Karpas-422 (cell line): ENCODE measurements at places on chromosomes 6 and 20.

DNA sequence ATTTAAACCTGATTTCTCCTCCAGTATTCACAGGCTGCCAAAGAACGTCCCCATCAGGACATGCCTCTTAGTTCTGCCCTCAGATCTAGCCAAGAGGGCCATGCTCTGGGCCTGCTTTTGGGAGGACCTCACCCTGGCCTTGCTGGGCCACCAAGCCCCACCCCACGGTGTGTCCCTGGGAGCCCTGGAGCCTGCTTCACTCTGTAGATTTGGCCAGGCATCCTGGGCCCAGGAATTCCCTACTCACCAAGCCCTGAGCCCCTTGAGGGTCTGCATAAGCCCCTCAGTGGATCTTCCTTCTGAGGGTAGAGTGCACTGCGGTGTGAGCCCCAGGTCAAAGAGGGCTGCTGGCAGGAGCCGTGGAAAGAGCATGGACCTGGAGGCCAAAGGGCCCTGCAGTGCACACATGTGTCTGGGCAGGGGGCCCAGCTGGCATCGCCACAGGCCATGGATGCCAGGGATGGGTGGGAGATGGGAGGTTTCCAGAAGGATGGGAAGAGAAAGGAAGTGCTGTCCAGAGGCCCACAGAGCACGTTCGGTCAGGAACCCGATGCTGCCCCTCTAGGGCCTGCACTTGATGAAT lies 98.0 kb downstream of the DACT2 start:
- H3K36me3 ChIP-seq: no peaks in the 10 kb centered on the region
- no peaks in the 10 kb centered on the region for H3K27me3 ChIP-seq
- no peak overlapping the region for H3K4me3 ChIP-seq
- no peaks in the 10 kb centered on the region for H3K4me1 ChIP-seq
- no peak overlapping the region for H3K27ac ChIP-seq

GRCh38 chr6:24154121-24154520 lies 28.1 kb downstream of the NRSN1 start:
- H3K27me3 ChIP-seq: no peaks in the 10 kb centered on the region
- no peak overlapping the region for H3K27ac ChIP-seq
- H3K36me3 ChIP-seq: no peaks in the 10 kb centered on the region
- H3K4me1 ChIP-seq: no peaks in the 10 kb centered on the region
- no peak overlapping the region for H3K4me3 ChIP-seq

GRCh38 chr20:54079652-54080051 lies 9.3 kb upstream of the BCAS1 start:
- no peak overlapping the region for H3K27ac ChIP-seq
- no peak for DNase-seq
- H3K27me3 ChIP-seq: no peaks in the 10 kb centered on the region
- H3K4me3 ChIP-seq: no peak overlapping the region
- no peaks in the 10 kb centered on the region for H3K36me3 ChIP-seq
- H3K4me1 ChIP-seq: no peaks in the 10 kb centered on the region

GRCh38 chr20:44728801-44729443 lies 13.8 kb downstream of the CCN5 start:
- H3K27ac ChIP-seq: no peak overlapping the region
- no peak for DNase-seq
- H3K4me3 ChIP-seq: no peak overlapping the region
- no peaks in the 10 kb centered on the region for H3K4me1 ChIP-seq
- no peaks in the 10 kb centered on the region for H3K27me3 ChIP-seq

DNA sequence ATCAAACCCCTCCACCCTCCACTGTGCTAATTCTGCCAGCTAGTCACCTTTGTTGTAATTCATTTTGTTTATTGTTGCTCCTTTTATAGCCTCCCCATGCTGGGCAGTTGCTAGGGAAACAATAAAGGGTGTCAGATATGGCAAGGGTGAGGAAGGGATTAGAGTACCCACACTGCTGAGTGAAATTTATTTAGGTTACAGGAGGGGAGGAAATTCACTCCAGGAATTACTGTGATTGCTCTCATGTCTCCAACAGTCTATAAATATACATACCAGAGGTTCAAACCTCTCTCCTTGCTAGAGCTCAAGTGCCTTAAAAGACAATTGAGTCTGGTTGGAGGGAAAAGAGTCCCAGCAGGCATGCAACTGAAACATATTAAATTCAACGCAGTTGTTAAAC lies 90.6 kb upstream of the ADGRF1 start:
- no peaks in the 10 kb centered on the region for H3K36me3 ChIP-seq
- no peaks in the 10 kb centered on the region for H3K4me1 ChIP-seq
- no peak overlapping the region for H3K27ac ChIP-seq
- H3K27me3 ChIP-seq: no peaks in the 10 kb centered on the region
- no peak for DNase-seq
- no peak overlapping the region for H3K4me3 ChIP-seq

- no peak overlapping the region for H3K4me3 ChIP-seq
- no peak overlapping the region for H3K27ac ChIP-seq
- H3K4me1 ChIP-seq: peaks cover 11% of the 10 kb centered on the region
These were observed 741.4 kb upstream of the CHD6 start for GRCh38 chr20:42359617-42360016.

GRCh38 chr6:21494505-21494904 lies 99.0 kb upstream of the SOX4 start:
- no peak overlapping the region for H3K27ac ChIP-seq
- H3K27me3 ChIP-seq: no peaks in the 10 kb centered on the region
- H3K36me3 ChIP-seq: no peaks in the 10 kb centered on the region
- DNase-seq: no peak

- no peak overlapping the region for H3K27ac ChIP-seq
- H3K36me3 ChIP-seq: no peaks in the 10 kb centered on the region
- no peaks in the 10 kb centered on the region for H3K27me3 ChIP-seq
- no peak overlapping the region for H3K4me3 ChIP-seq
- DNase-seq: no peak
These were observed 252.7 kb downstream of the BMP7 start for GRCh38 chr20:57013741-57014140.

DNA sequence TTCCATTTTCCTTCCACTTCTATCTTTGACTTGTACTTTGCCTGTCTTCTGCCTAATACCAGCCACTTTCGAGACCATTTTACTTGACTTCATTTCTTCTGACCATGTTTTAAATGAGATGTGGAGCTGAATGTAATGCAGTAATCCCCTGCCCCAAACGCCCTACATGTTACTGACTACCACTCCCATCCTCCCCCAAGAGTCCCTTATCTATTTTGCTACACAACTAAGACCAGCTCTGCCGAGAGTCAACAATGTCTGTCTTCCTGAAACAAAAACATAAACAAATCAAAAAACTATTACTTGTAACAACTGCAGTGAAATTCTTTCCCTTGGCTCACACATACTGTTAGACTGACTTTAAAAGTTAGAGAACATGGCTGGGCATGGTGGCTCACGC lies 27.1 kb upstream of the KIAA1586 start:
- H3K27me3 ChIP-seq: no peaks in the 10 kb centered on the region
- DNase-seq: no peak
- no peaks in the 10 kb centered on the region for H3K4me1 ChIP-seq
